ENCODE measurements at places on chromosomes 3 and 15.

- no peak for DNase-seq
Observed at GRCh38 chr3:12818273-12818672, 21.8 kb downstream of the CAND2 start.

- DNase-seq, result no peak
Observed at GRCh38 chr15:26182441-26182840, 319.3 kb upstream of the ATP10A start.

DNA sequence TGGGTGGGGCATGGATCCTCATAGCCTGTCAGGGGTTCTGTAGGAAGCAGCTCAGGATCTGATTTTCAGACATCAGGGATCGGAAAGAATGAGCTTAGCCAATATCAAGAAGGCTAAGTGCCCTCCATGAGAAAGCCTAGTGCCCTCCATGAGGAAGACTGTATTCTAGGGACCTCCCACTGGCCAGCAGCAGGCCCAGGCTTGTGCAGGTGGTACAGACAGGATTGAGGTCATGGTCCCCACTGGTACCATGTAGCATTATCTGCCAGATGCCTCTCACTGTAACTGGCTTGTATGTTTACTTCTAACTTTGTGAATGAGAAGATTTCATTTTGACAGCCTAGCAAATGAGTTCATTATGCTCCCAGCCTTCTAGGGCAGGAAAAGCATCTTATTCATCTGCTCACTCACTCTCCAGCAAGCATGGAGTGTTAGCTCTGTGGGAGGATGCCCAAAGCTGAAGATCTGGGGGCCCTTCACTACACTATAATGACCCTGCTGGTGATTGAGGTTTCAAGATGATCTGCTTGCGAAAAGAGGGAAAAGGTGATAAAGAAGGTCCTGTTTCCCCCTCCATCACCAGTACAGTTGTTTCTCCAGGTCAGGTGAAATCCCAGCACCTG, 7.5 kb downstream of the EPHB1 start:
- DNase-seq, result no peak

GRCh38 chr15:80950291-80951078, 39.1 kb downstream of the MESD start:
- no peak for DNase-seq

GRCh38 chr3:122767540-122768372, 25.9 kb downstream of the HSPBAP1 start:
- no peak for DNase-seq

- DNase-seq, result no peak
Observed at GRCh38 chr15:73987681-73988444, 4.2 kb downstream of the STOML1 start.

GRCh38 chr15:88467935-88468528, 524 bp downstream of the MRPS11 start:
- DNase-seq, result no peak

GRCh38 chr3:125035217-125035616, 20.6 kb downstream of the HEG1 start:
- DNase-seq, result no peak

GRCh38 chr3:97871801-97872524, 50.2 kb downstream of the CRYBG3 start:
- no peak for DNase-seq

DNA sequence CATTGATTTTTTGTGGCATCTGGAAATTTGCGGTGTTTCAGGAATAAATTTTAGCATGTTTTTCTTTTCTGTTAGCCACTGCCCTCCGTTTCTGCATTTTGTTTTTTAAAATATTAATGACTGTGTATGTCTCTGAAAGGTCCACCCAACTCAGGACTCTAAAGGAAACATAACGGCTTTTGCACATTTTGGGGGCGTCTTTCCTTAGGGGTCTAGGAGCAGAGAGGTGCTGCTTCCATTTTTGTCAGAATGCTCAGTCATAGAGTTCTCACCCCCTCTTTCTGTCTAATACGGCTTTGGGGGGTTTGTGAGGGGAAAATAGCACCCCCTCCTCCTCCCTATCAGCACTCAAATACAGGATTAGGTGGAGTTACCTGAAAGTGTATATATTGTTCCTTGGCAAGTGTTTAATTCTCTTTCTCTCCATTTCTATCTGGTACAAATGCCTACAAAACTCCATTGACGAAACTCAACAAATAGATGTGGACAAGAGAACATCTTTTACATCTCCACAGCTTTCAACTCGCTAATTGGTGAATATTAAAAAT, 219.4 kb downstream of the MEIS2 start:
- no peak for DNase-seq

- DNase-seq, result no peak
Observed at GRCh38 chr3:58575971-58576652, 1.1 kb downstream of the FAM107A start.

DNA sequence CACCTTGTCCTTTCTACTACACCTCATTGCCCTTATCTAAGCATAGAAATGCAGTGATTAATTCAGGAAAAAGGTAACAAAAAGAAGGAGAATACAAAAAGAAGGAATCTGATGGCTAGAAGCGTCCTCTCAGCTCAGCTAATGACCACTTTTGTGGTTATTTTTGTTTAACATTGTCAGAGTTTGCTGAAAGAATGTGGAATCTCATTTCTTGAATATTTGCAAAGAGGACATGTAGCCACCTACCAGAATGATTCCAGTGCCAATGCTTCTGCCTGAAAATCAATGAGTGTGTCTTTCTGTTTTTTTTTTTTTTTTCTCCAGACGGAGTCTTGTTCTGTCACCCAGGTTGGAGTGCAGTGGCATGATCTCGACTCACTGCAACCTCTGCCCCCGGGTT, 24.5 kb downstream of the NANOGP8 start:
- no peak for DNase-seq

DNA sequence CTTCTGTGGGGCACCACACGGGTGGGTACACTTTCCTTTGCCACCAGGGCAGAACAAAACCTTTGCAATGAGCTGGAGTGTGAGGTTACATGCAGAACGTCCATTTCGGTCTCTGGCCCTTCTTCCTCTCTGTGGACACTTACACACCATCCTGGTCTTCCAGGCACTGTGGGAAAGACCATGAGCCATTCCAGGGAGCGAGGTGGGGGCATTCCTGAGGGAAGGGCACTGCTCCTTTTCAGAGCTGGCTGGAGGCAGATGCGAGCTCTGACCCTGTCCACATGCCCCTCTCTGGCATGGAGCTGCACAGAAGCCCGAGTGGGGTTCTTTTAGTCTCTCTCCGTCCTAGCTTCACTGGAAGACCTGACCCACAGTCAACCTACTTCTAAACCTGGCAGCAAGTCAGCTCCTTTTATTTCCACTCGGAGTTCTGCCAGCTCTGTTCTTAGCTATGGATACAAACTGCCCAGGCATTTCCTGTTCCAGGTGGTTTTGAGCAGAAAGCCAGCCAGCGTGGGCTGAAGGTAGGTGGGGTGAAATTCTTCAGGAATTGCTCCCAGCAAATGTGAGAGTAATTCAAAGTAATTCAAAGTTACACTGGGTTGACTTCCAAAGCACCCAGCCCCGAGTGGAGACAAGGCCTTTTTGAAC, 281.4 kb downstream of the ADAMTS17 start:
- DNase-seq, result no peak

- no peak for DNase-seq
Observed at GRCh38 chr3:18738393-18739098, 313.4 kb upstream of the SATB1 start.

DNA sequence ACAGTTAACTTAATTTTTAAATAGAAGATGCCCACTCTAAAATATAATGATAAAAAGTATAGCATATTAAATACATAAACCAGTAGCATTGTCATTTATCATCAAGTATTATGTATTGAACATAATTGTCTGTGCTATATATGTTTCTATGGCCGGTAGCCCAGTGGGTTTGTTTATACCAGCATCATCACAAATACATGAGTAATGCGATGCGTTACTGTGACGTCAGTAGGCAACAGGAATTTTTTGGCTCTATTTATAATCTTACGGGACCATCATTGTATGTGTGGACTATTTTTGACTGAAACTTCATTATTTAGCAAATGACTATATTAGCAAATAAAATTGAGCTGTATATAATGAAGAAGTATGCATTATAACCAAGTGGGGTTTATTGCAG, 82.1 kb downstream of the FLNB start:
- no peak for DNase-seq

DNA sequence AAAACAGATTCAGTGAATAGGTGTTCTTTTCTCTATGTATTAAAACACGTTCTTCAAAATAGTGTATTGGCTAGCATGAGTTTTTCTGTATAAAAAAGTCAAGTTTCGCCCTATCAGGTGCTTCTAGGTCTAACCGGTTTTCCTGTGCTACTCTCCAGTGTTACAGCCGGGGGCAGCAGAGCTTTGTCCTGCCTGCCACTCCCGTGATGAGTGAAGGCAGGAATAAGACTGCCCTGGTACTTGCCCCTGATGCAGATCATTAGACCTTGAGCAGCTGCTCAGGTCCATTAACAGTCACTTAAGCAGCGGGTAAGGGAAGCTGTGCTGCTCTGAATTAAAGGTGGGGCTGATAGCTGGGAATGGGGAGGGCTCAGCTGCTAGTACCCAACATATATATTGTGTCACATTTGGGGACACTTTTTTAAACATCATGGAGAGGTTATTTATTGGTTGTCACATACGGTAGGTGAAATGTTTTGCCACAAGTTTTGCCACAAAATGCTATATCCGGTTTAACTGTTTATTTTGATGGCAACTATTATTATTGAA, 1.3 kb upstream of the UNC13C start:
- no peak for DNase-seq

DNA sequence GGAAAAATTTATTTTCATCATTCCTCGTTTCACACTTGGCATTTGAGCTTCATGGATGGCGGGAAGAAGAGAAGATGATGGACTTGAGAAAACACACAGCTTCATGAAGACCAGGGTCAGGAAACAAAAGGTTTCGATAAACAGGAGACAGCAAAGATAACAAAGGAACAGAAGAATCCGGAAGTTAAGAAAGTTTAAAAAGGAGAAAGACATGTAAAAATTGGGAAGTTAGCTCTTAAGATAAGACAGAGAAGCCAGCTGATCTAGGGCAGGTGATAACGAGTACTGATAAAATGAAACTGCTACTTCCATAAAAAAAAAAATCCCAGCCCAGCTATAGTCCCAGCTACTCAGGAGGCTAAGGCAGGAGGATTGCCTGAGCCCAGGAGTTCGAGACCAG, 23.9 kb downstream of the IL5RA start:
- DNase-seq, result no peak

DNA sequence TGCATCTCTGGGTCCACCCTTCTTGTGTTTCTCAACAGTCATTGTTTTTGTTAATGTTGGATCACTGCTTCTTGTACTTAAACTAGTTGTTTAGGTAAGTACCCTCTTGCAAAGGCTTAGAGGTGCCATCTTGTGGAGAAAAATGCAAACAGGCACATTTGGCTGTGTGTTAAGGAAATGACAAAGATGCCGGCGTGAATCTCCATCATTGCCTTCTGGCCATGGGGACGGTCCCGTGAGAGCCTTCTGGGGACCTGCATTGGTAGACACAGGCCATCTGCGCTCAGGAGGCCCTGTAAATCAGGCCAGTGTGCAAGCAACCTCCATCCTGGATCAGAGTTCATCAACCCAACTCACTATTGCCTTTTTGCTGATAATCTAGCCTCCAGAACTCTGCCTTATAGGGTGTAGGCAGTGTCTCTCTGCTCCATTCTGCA, 158.6 kb upstream of the NR2E3 start:
- no peak for DNase-seq

DNA sequence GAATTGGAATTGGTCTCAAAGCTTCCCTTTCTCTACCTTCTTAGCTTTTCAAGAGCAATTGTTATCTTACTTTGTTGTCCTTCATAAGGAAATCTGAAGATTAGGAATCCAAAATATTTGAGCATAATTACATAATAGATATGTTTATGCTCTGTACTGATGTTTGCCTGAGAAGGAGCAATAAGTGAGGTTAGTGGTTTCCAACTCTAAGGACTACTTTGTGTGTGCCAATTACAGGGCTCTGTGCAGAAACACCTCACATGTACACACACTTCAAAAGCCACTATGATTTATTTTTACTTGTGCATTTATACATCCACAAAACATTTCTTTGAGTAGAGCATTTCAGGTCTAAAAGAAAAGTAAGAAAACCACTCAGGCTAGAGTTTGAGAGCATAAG, 49.9 kb downstream of the MME start:
- no peak for DNase-seq

- no peak for DNase-seq
Observed at GRCh38 chr15:71529361-71529760, 281.0 kb upstream of the NR2E3 start.

DNA sequence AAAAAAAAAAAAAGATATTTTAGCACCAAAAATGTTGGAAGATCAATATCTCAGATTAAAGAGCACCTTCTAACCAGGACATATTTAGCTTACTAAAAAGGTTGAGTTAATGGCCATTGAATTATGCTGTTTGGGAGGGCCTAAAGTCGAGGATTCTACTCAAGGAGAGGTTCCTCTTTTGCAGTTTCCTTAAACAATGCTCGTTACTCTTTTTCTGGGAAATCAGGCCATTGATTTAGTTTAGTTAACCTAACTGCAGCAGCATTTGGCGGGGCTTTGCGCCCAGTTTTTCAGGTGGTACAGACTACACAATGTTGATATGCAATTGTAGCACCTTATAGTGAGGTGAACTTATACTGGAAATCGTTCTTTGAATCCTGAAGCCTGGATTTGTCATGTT, 6.8 kb downstream of the ABHD2 start:
- no peak for DNase-seq

DNA sequence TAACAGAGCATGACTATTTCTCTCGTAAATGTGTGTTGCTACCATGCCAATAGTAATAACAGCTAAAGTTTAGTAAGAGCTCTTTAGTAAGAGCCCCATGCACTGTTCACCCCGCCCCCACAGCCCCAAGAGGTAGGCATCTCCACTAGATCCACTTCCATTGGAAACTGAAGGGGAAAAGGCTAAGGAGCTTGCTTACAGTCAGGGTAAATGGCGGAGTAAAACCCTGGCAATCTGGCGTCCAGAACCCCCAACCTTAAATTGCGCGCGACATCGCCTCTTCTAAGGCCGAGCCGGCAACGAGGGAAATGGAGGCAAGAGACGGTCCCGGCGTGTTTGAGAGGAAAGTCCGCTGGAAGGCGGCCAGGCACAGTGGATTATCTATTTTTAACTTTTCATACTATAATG, 654 bp upstream of the C3orf38 start:
- DNase-seq, result peak; percentile 12

GRCh38 chr3:189157232-189158007, 14.4 kb upstream of the TPRG1 start:
- DNase-seq, result no peak

DNA sequence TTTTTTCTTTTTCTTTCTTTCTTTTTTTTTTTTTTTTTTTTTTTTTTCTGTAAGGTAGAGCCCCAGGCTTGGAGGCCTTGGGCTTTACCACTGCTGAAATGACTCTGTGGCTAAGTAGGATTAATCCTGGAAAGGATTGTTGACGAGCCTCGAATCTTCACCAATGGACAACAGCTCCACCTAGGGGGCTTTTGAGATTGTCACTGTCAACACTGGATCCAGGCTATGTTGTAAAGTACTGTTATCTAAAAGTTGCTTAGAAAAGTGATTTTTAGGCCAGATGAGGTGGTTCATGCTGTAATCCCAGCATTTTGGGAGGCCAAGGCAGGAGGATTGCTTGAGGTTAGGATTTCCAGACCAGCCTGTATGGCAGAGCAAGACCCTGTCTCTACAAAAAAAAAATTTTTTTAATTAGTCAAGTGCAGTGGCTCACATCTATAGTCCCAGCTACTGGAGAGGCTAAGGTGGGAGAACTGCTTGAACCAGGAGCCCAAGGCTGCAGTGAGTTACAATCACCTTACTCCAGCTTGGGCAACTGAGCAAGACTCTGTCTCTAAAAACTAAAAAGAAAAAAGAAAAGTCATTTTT, 41.6 kb downstream of the KLHL18 start:
- no peak for DNase-seq

GRCh38 chr3:14570089-14570488, 29.9 kb upstream of the GRIP2 start:
- peak; percentile 94 for DNase-seq

- no peak for DNase-seq
Observed at GRCh38 chr15:32974691-32975090, 219.8 kb downstream of the FMN1 start.
